ENCODE measurements at places on chromosomes 4 and X. TPM values are rescaled to one million over a fixed set of nuclear protein-coding genes. Genes with fewer than 3 reads are reported as not detected.

Gene GABRG1
- not detected for total RNA-seq

Gene SLC2A9
- 3.5 TPM for total RNA-seq

DNA sequence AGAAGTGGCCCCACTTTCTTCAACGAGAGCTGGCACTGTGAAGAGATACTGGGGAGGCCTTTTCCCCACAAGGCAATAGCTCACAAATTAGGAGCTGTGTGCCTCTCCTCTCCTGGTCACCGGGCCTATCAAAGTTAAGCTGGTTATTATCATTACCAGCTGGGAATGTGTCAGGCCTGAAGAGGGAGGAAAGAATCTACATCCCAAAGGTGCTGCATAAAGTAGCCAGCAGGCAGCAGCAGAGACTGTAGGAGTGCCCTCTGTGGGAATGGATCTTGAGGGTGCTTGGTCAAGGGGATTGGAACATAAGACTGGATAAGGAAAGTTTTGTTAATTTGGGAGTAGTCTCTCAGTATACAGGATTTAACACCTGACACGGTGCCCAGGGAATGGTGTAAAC is 9.1 kb upstream of the TMPRSS11D start:
- no peak for DNase-seq

Gene ELOVL6
- 19.7 TPM for total RNA-seq

Gene TEX13C
- total RNA-seq, result not detected

- DNase-seq, result no peak
These were observed 82.7 kb upstream of the GPM6B start for GRCh38 chrX:13899607-13900006.

Gene HDAC8
- 24.6 TPM for total RNA-seq

Gene MGAT4D
- total RNA-seq, result not detected

- DNase-seq, result no peak
These were observed 15.6 kb upstream of the SLC2A9 start for GRCh38 chr4:10036807-10037342.

DNA sequence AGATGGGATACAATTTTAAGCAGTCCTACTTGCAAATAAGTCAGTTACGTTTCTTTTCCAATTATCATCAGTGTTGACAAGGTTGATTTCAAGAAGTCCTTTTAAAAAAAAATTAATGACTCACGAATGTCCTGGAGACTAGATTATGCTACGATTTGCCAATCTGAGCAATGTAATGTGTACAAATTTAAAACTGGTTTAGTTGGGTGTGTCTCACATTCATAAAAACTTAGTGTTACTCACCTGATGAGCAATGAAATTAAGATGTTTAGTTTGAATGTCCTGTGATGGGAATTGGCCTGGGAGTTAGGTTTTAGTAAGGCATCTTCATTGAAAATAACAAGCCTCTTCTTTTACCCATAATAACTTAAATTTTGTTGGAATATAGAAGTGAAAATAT is 136.7 kb upstream of the POF1B start:
- DNase-seq, result no peak

GRCh38 chr4:70737409-70737808 is 15.6 kb downstream of the RUFY3 start:
- no peak for DNase-seq

GRCh38 chr4:180589575-180589974 is 1653.6 kb upstream of the TENM3 start:
- no peak for DNase-seq

GRCh38 chr4:29972121-29972520 is 748.0 kb upstream of the PCDH7 start:
- no peak for DNase-seq

Gene HTN1
- not detected for total RNA-seq

DNA sequence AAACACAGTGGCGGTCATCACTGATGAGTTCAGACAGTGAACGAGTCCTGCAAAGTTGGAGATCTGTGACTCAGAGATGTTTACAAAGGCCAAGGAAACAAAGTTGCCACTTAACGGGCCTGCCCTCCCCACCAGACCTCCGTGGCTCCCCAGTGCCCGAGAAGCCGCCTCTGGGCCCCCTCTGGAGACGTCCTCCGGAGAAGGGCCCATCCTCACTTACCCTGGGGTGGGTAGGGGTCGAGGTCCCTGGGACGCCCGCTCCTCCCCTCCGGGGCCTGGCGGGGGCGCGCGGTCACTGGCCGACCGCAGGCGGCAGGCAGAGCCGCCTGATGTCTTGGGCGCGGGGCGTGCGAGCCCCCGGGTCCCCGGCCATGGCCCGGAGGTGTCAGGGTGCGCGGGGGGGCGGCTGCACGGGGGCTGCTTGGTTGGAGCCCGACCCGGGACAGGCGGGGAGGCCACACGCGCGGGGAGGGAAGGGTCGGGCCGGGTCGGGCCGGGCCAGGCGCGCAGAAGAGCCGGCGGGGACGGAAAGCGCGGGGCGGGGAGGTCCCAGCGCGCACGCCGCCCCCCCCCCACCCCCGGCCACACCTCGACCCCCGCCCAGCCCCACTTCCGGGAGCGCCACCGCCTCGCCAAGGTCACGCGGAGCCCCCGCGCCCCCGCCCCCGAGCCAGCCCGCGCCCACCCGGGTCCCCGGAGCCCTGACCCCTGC is 529 bp downstream of the DHRSX start:
- peak; percentile 96 for DNase-seq

DNA sequence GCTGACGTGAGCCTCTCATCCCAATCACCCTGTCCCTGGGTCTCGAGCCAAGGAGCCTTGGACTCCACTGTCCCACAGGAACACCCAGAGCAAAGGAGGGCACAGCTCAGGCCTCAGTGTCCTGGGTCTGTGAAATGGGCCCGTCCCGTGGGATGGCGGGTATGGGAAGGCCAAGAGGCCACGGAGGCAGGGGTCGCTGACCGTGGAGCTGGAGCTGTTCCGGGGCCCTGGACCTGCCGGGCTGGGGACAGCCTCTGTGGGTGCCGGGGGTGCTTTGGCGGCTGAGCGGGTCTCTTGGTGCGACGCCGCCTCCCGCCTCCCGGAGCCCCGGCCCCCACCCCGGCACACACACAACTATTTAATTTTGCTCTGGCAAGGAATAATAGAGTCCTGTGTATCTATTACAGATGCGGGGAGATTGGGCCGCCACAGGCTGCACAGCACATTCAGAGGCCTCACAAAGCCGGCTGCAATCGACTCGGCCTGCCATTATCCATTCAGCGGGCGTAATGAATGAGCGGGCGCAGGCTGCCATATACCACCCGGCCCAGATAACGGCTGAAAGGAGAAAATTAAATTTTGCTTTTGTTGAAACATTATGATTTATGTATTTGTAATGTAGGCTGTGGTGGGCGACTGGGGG is 83.9 kb upstream of the NKX1-1 start:
- peak; percentile 71 for DNase-seq

GRCh38 chr4:17605236-17605635 is 9.2 kb upstream of the MED28 start:
- peak; percentile 46 for DNase-seq

Gene FGF5
- total RNA-seq, result 7.7 TPM

Gene SMIM14
- total RNA-seq, result 61.5 TPM

DNA sequence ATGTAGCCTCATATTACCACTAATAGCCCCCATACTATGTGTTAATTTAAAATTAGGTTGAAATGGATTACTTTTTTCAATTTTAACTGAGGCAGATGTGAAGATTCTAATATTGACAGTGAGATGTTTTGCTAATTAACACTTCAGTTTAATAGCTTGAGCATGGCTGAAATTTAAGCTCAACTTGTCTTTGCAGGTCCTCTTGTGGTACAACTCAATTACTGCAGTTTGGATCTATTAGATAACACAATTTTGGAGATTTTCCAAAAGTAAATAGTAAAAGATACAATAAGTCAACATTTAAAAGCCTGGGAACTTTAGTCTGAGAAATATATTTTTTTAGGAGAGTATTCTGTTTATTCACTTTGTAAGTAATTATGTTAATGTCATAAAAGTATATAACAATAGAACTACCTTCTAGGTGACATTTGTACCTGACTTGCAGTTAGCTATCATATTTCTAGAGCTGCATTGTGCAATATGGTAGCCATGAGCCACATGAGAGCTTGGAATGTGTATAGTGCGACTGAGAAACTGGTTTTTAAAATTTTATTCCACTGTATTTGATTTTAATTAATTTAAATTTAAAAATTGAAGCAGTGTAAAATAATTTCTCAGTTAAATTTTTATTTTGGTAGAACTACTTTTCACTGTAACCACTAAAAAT is 73.1 kb upstream of the FMR1 start:
- DNase-seq, result no peak

DNA sequence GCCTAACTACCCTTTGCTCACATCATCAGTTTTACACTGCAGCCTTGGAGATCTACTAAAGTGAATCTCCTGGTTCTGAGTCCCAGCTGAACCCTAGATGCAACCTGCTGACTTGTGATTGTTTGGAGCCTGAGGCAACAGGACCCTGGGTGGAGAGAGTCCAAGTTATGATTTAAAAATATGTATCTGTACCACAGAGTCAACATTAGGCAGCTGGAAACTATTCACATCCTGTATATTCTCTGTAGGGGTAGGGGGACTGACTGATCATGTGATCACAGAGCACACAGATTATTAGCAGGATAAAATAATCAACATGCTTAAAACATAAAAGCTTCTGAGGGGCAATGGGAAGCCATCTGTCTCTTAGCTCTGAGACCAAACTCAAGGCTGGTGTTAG is 52.1 kb downstream of the CT47B1 start:
- DNase-seq, result no peak

Gene HS3ST1
- total RNA-seq, result under 0.01 TPM

Gene GRK4
- total RNA-seq, result 7.4 TPM

GRCh38 chr4:20359692-20360091 is 108.0 kb downstream of the SLIT2 start:
- no peak for DNase-seq

Gene CC2D2A
- total RNA-seq, result 35.4 TPM

DNA sequence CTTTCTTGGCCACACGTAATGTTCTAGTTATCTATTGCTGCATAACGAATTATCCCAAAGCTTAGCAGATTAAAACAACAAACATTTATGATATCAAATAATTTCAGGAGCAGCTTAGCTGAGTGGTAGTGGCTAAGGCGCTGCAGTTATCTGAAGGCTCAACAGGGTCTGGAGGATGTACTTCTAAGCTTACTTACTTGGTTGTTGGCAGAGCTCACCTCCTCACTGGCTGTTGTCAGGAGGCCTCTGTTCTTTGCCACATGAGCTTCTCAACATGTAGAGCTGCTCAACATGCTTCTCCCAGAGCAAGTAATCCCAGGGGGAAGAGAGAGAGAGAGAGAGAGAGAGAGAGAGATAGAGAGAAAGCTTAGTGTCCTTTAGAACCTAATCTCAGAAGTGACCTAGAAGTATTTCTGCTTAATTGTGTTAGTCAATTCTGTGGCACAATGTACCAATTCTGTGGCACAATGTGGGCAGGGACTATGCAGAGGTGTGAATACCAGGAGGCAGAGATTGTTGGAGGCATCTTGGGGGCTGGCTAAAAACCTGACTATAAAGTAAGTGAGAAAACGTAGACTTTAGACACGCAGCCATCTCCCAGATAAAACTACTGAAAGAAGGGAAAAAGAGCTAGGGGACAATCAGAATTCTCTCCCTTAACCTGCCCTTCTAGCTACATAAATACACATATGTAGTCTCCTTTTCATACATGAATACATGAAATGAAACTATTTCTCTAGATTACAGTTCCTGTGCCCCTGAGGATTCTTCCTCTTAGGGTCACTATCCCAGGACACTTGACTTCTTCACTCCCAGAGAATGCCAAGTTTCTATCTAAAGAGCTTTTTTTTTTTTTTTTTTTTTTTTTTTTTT is 40.2 kb downstream of the HOPX start:
- DNase-seq, result no peak

DNA sequence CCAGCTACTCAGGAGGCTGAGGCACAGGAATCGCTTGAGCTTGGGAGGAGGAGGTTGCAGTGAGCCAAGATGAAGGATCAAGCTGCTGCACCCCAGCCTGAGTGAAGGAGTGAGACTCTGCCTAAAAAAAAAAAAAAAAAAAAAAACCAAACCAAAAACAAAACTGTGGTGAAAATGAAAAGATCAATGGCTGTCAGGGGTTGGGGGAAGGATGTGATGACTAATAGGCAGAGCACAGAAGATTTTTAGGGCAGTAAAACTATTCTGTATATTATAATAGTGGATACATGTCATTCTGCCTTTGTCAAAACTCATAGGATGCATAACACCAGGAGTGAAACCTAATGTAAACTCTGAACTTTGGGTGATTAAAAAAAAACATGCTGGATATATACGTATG is 69.9 kb upstream of the ELOVL6 start:
- DNase-seq, result no peak

DNA sequence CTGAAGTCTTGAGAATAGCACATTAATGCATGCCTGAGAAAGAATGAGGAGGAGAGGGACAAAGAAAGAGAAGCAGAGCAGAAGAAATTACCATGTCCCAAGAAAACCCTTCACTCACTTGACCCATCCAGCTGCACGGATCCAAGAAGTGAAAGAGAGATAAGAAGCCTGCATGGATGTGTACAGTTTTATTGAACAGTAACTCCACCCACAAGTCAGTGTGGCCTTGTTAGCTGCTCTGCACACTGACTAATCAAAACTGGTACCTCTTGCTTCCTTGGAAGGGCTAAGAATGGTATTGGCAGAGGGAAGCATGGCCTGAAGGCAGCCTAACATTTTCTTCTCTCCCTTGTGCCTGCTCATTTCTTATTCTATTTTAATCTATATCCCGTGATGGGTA is 163.9 kb downstream of the SLC7A11 start:
- no peak for DNase-seq

GRCh38 chr4:159353422-159354116 is 250.7 kb downstream of the RAPGEF2 start:
- DNase-seq, result no peak

DNA sequence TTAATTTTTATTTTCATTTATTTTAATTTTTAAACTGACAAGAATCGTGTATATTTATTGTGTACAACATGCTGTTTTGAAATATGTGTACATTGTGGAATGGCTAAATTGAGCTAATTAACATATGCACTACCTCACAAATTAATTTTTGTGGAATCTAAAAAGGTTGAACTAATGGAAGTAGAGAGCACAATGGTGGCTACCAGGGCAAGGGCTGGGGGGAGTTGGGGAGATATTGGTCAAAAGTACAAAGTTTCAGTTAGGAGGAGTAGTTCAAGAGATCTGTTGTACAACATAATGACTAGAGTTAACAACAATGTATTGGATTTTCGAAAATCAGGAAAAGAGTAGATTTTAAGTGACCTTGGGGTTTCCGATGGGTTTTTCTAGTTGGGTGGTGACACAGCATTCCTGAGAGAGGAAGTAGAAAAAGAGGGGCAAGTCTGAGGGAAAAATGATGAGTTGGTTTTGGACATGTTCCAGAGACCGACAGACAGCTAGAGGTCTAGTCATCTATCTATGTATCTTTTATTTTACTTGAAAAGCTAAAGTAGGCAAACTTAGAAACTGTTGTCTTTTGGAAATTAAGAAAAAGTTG is 23.2 kb downstream of the APOO start:
- no peak for DNase-seq

GRCh38 chrX:39818750-39819149 is 279.0 kb downstream of the BCOR start:
- peak; percentile 79 for DNase-seq

- DNase-seq, result no peak
These were observed 51.4 kb upstream of the ZFP42 start for GRCh38 chr4:187944179-187944578.
